AG09319 (cell line): ENCODE measurements at places on chromosomes 3 and 15.

DNA sequence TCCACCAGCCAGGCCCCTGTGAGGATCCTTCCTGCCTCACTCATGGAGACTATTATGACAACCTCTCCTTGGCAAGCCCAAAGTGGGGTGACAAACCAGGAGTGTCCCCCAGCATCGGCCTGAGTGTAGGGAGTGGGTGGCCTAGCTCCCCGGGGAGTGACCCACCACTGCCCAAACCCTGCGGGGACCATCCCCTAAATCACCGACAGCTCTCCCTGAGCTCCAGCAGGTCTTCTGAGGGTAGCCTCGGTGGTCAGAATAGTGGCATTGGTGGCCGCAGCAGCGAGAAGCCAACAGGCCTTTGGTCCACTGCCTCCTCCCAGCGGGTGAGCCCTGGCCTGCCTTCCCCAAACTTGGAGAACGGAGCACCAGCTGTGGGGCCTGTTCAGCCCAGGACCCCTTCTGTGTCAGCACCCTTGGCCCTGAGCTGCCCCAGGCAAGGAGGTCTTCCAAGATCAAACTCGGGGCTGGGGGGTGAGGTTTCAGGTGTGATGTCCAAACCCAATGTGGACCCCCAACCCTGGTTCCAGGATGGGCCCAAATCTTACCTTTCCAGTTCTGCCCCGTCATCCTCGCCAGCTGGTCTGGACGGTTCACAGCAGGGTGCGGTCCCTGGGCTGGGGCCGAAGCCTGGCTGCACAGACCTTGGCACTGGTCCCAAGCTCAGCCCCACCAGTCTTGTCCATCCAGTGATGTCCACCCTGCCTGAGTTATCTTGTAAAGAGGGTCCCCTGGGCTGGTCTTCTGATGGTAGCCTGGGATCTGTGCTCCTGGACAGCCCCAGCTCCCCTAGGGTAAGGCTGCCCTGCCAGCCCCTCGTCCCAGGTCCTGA lies 1.0 kb downstream of the LIMD1 start:
- DNase-seq = no peak

DNA sequence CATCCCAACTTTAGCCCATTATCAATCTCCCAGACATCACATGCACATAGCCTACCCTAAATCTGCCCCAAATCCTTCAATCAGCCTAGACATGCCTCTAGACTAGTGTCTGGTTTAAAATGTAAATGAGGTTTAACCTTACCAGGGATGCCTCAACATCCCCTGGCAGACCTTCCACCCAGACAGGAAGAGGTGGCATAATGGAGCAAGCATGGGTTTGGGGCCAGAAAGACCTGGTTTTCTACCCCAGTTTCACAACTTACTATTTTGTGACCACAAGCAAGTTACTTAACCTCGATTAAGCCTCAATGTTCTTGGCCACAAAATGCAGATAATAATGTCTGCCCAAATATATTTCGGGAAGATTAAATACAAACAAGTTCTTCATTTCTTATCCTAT lies 28.3 kb upstream of the THBS1 start:
- DNase-seq = no peak

DNA sequence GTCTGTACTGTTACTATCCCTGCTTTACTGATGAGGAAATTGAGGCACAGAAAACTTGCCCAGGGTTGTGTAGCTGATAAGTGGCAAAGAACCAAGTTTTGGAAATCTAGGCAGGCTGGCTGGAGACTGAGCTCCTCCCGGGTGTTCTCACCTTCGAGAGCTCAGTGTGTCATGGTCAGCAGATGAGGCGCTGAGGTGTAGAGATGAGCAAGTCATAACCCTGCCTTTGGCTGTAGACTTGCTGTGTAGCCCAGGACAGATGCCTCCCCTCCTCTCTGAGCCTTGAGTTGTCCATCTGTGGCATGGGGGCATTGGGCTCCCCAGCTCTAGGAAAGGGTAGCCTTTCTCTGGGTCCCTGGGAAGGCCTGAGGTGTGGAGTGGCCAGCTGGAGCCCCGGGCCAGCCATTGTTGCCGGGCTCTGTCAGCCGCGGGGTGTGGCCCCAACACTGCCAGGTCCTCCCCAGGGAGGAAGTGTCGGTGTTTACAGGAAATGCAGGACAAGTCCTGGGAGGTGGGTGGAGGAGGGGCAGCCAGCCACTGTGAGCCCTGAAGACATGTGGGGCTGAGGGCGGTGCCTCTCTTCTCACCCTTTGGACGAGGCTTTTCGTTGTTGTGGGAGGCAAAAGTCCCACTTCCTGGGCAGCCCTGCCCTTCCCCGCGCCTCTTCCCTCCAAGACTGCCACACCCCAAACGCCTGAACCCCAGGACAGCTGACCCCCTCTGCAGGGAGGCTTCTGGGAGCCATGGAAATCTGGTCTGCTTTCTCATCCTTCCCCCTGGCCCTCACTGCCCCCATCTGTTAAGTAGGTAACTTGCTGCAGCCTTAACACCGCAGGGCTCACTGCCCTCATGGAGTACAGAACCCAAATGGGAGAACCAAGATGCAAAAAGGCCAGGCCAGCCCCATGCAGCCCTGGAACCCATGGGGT lies 29.1 kb downstream of the FGD5 start:
- DNase-seq = no peak

DNA sequence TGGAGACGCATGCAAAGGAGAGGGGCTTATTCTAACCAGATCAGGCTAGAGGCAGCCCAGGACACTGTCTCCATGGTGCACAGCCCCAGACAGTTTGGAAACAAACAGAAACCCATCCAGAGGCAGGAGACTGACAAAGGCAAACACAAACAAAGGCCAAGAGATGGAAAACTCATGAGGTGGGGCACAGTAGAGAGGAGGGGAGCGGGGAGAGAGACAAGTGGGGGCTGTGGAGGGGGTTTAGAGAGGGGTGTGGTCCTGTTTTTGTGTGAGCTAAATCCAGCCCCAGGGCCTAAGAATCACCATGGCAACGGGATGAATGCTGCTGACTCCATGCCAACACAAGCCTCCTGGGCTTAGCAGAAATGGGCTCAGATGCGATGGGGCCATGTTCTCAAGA lies 32.3 kb downstream of the PARP16 start:
- DNase-seq = no peak

GRCh38 chr15:78927077-78927790 lies 17.6 kb downstream of the CTSH start:
- DNase-seq = no peak

DNA sequence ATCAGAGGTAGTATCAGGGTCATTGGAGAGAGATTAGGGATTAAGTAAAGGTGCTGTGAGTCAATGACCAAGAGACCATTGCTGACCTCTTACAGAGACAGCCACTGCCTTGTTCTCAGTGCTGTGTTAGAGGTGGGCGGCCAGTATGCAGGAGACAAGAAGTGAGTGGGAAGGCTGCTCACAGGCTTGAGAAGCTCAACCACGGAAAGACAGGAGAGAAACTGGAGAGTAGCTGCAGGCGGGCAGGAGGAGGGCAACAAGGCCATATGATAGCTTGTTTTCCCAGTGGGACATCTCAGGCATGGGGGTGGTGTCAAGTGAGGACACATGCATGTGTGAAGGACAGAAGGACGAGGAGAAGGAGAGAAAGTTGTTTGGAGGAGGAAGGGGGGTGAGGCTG lies 237.3 kb downstream of the PDCD6IP start:
- no peak for DNase-seq

GRCh38 chr3:172073262-172073915 lies 34.0 kb downstream of the FNDC3B start:
- DNase-seq = no peak

DNA sequence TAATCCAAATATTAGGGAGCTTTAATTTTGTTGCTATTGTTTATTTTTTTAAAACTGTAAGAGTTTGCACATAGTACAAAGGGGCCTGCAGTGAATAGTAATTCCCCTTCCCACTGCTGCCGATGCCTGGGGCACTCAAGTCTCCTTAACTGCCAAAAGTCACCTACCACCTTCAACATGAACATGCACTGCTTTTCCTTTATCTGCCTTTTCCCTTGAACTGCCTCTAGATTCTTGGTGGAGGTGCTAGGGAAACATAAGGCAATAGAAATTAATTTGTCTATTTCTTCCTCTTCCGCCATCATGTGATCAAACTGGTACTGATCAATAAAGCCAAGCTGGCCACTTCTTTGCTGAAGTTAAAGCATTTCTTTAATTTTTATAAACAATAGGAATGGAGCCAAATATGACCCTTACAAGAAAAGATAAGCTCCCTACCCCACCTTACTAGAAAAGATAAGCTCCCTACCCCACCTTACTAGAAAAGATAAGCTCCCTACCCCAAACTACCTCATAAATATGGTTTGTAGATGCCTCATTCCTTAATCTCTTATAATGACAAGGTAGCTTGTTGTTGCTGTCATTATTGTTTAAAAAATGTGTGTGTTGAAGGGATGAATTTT lies 17.4 kb upstream of the ACAP2 start:
- DNase-seq = no peak

GRCh38 chr15:62452026-62452425 lies 286.9 kb upstream of the C2CD4B start:
- no peak for DNase-seq

DNA sequence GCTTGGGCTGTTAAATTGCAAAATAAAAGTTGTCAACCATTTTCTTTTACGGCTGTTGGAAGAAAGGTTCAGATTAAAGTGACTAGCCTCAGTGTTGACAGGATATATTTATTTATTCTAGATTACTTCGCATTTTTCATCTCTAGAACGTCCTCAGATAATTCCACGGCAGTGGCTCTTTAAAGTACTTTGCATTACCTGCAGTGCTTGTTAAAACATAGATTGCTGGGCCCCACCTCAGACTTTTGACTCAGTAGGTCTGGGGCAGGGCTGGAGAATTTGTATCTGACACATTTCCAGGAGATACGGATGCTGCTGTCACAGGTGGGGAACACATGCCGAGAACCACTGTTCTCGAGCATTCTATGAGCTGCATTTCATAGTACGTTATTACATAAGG lies 292.7 kb downstream of the EDEM1 start:
- no peak for DNase-seq

- DNase-seq = no peak
Observed at GRCh38 chr3:146165877-146166276, 4.9 kb upstream of the PLOD2 start.

DNA sequence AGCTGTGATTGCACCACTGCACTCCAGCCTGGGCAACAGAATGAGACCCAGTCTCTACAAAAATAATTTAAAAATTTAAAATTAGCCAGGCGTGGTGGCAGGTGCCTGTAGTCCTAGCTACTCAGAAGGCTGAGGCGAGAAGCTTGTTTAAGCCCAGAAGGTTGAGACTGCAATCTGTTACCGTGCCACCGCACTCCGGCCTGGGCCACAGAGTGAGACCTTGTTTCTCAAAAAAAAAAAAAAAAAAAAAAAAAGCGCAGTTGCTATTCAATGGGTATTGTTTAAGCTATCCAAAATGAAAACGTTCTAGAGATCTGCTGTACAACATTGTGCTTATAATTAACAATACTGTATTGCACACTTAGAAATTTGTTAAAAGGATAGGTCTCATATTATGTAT lies 24.0 kb downstream of the ZNF148 start:
- no peak for DNase-seq

DNA sequence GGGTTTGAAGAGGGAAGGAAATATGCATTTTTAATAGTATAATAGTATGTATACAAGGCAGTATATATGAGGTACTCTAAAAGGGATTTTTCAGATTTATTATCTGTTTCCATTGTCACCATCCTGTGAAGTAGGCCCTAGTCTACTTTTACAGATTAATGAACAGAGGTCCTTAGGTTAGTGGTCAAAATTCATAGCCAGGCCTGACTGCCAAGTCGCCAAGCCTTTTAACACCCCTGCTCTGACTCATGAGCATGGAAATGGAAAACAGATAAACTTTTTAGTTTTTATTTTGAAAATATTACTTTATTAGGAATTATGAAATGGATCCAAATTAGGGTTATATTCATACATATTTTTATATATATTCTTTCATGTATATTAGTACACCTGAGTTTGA lies 146.9 kb downstream of the BBX start:
- DNase-seq = no peak

DNA sequence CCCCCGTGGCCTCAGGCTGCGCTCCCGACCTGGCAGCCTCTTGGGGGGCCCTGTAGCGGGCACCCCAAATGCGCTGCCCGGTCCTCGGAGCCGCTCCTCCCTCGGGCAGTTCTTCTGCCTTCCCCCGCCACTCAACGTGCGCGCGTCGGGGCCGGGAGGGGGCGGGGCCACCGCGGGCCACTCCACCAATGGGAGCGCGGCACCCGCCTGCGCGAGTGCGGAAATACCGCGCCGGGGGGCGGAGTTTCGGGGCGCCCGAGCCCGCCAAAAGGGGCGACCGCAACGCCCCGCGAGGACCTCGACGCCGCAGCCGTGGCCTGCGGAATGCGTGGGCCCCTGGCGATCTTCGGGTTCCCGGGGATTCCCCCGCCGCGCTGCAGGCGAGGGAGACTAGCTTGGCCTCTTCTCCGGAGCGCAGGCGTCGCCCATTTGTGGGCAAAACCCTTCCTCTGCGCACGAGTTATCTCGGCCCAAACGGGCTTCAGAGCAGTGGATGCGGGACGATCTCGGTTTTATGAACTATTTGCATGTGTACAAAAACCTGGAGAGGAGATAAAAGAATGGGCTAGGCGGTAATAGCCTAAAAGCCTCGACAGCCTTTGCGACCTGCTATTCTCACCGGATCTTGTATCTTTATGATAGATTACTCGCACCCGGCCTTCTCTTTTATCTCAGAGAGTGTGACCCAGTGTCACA lies at the start of gene TASOR:
TSS of gene TASOR (minus strand) at position 144 of the 696 bp plus-strand sequence. CDS start 259 bp downstream, outside the sequence.
- peak; percentile 28 for DNase-seq

DNA sequence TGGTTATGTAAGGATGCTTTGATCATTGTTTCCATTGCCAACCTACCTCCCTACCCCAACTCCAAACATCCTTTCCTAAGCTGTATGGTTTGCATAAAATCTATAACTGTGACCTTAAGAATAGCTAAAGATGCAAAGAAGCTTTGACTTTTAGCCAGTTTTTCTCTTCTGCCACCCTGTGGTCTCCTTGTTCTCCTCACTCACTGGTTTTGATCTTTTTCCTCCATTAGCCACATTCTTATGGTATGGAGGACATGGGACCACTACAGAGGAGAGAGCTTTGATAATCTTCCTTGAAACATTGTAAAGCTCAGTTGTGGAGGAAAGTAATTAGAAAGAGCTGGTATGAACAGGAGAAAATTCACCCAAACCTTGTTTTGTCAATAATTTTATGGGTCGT lies 115.9 kb downstream of the NEK11 start:
- no peak for DNase-seq

DNA sequence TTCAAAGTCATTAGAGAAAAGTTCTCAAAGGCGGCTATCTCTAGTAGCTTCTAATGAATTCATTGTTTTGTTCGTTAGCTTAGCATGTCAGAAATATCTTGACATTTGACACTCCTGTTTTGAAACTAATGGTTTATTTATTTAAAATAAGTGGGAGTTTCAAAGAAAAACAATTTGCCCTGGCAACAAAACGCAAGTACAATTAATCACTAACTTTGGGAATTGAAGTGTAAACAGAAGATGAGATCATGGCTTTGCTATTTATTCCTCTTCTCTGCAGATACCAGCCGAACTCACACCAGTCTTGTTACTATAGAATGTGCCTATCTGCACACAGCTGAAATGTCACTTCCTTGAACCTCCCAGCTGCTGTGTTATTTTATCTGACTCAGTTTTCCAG lies 27.5 kb downstream of the MASP1 start:
- peak; percentile 65 for DNase-seq

DNA sequence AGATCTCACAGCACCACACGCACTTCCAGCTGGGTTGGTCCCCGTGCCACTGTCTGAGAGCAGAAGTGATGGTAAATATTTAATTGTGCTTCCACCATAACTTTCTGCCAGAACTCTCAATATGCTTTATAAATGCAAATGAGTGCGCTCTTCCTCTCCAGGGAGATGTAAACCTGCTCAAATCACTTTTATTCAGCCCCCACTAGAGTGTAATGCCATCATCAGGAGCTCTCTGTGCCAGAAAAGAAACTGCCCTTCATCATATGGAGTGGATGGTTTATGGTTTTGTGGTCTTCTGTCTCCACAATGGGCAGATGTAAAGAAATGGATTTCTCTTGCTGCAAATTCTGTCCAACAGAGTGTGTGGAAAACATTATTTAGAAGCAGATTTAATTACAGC lies 127.0 kb downstream of the EPHB1 start:
- no peak for DNase-seq
